ENCODE measurements at places on chromosomes 5 and 9.

GRCh38 chr5:129547137-129547536 lies 87.0 kb downstream of the ADAMTS19 start:
- DNase-seq, result no peak

GRCh38 chr5:134714541-134714940 lies 23.8 kb upstream of the CAMLG start:
- no peak for DNase-seq

- DNase-seq, result no peak
Measured at GRCh38 chr9:21779397-21779796, 23.0 kb upstream of the MTAP start.

DNA sequence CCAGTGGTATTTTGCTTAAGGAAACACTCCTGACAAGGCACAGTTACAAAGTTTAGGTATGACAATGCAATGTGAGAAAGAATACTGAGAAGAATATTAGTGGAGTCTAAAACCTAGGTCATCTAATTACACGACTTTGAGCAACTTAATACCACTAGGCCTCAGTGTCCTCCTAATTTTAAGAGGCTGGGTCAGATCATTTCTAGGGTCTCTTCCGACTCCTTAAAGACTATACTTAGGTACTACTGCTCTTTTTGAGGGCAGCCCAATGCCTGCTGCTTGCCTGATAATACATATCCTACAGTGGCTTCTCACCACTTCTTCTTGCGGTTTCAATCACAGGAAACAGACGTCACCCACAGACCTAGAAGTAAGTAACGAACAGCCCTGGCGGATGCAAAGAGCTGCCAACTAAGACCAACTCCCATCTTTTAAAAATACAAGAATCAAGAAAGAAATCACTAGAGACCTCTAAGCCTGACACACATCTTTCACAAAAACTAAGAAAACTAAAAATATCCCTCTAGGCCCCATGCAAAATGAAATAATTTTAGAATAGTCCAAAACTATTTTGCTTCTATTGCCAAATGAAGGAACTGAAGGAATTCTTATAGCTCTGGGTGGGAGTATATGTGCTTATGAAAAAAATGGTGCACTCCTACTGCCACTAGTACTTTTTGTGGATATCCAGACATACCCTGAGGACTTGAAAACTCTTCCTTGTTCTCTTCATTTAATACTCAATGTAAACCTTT lies 13.1 kb downstream of the DIAPH1 start:
- peak; percentile 69 for DNase-seq

DNA sequence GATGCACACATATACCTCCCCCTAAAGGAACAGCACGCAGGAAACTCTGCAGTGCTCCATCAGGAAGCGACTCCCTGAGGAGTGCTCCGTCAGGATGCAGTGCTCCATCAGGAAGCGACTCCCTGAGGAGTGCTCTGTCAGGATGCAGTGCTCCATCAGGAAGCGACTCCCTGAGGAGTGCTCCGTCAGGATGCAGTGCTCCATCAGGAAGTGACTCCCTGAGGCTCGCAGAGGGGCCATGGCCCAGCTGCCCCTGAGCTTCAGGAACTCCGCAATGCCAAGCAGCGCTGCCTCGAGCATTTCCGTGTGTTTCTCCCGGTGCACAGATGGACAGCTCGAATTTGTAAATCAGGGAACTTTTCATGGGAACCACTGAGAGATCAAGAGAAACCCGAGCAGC lies 88.1 kb downstream of the PAX5 start:
- DNase-seq, result no peak

GRCh38 chr5:56558131-56558745 lies 257.1 kb upstream of the MAP3K1 start:
- DNase-seq, result no peak

GRCh38 chr5:74424162-74424868 lies 216.2 kb downstream of the ENC1 start:
- DNase-seq, result no peak

GRCh38 chr5:138369706-138370105 lies 17.2 kb downstream of the KDM3B start:
- no peak for DNase-seq

DNA sequence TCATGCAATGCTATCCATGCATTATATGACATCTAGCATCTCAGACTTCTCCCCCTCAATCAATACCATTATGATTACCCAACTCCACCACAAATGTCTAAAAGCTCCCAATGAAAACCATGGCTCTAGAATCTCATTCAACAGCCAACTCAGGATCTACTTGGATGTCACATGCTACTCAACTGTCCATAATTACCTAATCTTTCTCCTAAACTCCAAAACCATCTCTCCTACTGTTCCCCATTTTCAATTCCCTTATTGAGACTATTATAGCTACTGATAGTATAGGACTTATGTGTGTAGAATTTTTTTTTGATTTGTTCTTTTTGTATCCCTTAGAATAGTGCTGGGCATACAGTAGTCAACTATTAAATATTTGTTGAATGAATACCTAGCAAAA lies 8.2 kb upstream of the STRBP start:
- no peak for DNase-seq

- DNase-seq, result no peak
Measured at GRCh38 chr5:91182763-91183162, 200.4 kb downstream of the ARRDC3 start.

GRCh38 chr5:96957254-96958049 lies 21.6 kb downstream of the LNPEP start:
- peak; percentile 48 for DNase-seq

DNA sequence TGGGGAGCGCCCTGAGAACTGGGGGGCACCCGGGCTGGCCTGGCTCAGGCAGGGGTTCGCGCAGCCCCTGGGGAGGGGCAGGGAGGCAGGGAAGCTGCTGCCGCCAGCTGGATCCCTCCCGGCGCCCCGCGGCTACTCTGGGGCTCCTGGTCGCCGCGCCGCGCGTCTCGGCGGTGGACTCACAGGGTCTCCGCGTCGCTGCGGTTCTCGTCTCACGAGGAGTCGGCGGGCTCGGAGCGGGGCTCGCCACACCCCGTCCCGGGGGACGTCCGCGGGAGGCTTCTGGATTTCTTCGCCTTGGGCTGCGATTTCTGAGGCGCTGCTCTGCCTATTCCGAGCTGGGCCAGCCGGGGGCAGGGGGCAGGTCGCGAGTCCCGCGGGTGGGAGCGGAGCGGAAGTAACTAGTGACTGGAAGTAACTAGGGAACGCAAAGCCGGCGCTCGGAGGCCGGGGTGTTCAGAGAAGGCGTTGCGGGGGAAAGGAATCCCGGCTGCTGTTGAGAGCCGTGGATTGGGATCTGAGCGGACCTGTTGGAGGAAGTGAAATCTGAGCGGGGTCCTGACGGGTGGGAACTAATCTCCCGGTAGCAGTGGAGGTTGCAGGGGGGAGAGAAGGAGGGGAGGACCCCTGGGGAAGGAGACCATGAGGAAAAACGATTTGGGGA lies 511 bp downstream of the CYSTM1 start:
- DNase-seq, result peak; percentile 66

- DNase-seq, result no peak
Measured at GRCh38 chr9:86713470-86713869, 233.8 kb downstream of the GAS1 start.

DNA sequence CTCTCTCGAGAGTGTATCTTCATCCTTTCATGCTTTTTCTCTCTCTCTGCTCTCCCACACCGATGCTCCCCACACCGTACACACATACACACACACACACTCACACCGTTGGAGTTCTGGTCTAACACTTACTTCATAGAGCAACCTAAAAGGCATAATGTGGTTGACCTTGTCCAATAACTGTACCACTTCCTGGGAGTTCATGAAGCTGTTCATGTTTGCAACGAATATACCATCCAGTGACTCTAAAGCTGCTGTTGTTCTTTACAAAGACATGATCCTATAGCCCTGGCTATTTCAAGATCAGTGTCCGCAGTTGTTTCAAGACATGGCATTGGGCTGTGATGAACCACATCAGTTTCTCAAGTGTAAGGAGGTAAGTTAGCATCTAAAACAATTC lies 10.0 kb downstream of the MEF2C start:
- no peak for DNase-seq

GRCh38 chr9:37412431-37413151 lies 9.9 kb upstream of the GRHPR start:
- no peak for DNase-seq

DNA sequence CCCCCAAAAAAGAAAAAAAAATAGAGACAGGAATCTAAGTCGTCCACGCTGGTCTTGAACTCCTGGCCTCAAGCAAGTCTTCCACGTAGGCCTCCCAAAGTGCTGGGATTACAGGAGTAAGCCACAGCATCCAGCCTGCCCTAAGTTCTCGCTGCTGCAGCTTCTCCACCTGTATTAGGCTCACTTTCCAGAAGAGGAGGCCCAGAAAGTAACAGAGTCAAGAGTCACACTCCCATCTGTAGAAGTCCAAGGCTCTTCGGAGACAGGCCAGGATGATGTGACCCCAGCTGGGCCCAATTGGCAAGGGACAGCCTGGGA lies 1.8 kb downstream of the EEIG1 start:
- no peak for DNase-seq

GRCh38 chr9:17063535-17064135 lies 71.2 kb upstream of the CNTLN start:
- DNase-seq, result no peak

- no peak for DNase-seq
Measured at GRCh38 chr5:65334077-65334476, 147.6 kb downstream of the ADAMTS6 start.

- DNase-seq, result no peak
Measured at GRCh38 chr9:97751531-97751930, 54.4 kb upstream of the XPA start.

- DNase-seq, result no peak
Measured at GRCh38 chr5:164504141-164504772, 998.8 kb downstream of the MAT2B start.

DNA sequence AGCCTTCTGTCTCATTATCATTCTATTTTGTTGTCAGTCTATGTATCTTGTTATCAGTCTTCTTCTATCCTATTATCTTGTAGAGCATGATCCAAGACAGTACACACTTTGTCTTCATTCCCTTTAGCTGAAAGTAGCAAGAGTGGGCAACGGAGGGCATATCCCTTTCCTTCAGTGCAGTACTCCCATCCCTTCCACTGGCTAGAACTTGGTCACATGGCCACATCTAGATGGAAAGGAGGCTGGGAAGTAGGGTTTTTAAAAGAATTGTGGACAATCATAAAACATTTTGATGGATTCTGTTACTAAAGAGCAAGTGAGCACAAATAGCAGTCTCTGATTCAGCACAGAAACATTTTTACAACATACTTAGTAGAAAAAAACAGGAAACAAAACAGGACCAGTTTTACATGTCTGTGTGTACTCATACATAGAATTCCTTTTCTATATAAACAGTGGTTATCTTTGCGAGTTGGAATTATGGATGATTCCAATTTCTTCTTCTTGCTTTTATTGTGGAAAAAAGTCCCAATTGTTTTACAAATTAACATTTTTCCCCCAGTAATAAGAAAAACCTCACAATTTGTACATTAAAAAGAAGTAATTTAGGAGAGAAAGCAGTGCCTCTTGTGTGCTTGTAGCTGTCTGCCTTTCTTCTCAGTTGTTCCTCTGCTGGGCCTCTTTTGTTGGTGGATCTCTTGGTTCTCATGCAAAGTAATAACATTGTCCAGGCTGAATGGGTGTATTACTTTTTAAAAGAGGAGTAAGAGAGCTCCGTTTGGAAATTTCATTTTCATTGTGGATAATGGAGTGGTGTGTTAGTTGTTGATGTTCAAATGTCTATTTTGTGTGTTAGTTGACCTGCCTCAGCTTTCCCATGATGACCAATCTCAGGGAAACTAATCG lies 410.9 kb upstream of the TRPC7 start:
- no peak for DNase-seq

DNA sequence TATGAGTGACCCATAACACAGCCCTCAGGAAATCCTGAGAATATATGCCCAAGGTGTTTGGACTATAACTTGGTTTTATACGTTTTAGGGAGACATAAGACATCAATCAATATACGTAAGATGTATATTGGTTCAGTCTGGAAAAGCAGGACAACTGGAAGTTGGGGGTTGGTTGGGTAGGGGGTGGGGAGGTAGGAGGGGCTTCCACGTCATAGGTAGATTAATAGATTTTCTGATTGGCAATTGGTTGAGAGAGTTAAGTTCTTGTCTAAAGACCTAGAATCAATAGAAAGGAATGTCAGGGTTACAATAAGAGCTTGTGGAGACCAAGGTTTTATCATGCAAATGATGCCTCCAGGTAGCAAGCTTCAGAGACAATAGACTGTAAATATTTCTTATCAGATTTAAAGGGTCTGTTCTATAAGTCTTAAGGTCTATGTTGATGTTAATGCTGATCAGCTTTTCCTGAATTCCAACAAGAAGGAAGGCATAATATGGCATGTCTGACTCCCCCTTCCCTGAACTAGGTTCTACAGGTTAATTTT lies 2267.7 kb upstream of the ACO1 start:
- DNase-seq, result no peak

- no peak for DNase-seq
Measured at GRCh38 chr5:5521029-5521428, 98.6 kb downstream of the ICE1 start.

DNA sequence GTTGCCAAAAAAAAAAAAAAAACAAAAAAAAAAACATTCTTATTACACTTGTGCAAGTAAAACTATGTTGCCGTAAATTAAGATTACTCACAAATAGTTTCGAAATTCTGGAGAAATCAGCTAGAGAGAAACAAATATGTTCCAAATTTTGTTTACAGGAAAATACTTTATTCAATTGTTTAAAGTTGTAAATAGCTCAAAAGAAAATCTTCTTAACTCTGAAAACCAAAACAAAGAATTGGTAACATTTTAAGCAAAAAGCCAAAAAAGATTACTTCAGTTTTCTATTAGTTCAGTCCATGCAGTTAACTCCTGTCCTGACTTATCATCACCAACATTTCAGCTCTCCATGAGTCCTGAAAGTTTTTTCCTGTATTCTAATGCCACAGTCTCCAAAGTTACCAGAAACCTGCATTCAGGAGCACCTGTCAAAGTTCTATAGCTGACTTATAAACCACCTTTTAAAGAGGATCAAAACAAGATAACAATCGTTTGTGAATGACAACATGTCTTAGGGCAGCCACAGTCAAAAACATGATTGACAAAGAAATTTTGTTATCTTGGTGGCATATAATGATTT lies 194.1 kb downstream of the RANBP17 start:
- no peak for DNase-seq

- DNase-seq, result no peak
Measured at GRCh38 chr9:10387282-10387681, 225.5 kb downstream of the PTPRD start.

- peak; percentile 33 for DNase-seq
Measured at GRCh38 chr5:6496207-6496584, 47.5 kb downstream of the UBE2QL1 start.

GRCh38 chr5:96120120-96120519 lies 158.5 kb upstream of the ELL2 start:
- DNase-seq, result no peak

DNA sequence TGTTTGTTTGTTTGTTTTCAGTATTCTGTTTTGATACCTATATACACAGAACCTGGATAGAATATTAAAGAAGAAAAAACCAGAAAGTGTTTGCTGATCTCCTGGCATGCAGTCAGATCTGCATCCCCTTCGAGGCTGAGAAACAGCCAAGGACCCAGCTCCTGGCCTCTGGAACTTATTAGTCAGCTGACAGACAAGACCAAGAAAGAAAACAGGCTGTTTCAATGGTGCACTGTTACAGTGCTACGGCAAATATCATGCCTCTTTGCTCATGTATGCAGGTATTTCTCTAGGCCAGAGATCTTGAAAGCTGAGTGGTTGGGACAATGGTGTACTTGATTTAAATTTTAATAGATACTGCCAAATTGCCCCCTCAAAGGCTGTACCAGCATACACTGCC lies 95.0 kb downstream of the C5orf15 start:
- DNase-seq, result peak; percentile 31

All from stimulated activated CD4-positive, alpha-beta T cell treated with anti-CD3 and anti-CD28 coated beads, Interleukin-1b, Interleukin-23, amount 100 ng/mL, for 48 hours (primary cell).